Fibroblast of skin of left quadriceps (primary cell): ENCODE measurements at places on chromosomes 7 and 10.

DNA sequence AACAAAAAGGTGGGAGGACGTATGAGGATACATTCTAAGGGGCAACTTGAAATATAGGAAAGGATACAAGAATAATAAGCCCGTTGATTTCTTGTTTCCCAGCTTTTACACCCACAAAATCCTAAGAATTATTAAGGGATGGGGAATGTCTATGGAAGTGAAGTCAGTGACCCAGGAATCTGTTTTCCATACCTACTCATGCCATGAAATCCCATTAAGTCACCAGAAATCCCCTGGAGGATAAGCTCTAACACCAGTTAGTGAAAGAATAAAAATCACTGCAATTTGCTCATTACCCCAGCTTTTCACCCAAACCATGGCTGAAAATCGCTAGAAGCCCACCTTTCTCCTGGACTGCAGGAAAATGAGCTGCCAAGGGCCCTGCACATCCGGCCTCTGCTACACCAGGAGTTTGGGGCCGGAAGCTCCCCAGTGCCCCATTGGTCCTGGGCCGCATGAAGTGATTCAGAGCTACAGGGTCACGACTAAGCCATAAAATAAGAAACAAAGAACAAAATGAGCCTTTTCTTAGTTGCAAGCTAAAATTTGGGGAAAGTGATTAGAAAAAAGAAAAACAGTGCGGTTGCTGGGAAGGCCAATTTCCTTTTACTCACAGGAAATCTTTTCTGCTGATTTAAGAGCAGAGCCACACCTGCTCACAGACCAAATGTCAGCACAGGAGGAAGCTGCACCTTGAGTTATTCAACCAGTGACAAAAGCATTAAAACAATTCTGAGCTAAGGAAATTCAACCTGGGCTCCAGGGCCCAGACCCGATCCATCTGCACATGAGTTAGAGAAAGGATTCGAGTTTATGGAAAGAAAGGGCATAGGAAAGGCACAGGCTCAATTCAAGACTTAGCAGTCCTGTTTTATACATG lies 40.3 kb downstream of the HIPK2 start:
- DNase-seq, result no peak

DNA sequence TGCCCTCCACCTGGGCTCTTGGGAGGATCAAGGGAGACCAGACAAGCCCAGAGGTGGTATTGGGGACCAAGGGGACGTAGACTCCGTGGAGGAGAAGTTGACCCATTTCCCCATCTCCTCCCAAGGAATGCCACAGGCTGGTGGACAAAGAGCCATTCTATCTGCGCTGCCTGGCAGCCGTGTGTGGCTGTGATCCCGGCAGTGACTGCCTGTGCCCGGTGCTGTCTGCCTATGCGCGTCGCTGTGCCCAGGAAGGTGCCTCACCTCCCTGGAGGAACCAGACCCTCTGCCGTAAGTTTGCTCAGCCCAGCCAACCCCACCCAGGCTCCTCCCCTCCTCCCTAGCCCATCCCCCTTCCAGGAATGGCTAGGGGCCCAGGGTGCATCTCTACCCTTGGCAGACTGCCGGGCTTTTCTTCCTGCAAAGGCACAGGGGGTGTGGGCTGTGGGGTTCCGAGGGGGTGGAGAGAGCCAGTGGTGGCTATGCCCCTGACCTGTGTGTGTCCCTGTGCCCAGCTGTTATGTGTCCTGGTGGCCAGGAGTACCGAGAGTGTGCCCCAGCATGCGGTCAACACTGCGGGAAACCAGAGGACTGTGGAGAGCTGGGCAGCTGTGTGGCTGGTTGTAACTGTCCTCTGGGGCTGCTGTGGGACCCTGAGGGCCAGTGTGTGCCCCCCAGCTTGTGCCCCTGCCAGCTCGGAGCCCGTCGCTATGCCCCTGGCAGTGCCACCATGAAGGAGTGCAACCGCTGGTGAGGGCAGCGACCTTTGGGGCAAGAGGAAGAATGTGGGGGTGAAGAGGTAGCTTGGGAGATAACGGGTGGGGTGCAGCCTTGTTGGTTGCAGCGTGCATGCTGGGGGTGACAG lies 10.2 kb upstream of the ZNF467 start:
- DNase-seq, result no peak

- no peak for DNase-seq
Observed at GRCh38 chr7:12586271-12586670, 15.8 kb downstream of the SCIN start.

DNA sequence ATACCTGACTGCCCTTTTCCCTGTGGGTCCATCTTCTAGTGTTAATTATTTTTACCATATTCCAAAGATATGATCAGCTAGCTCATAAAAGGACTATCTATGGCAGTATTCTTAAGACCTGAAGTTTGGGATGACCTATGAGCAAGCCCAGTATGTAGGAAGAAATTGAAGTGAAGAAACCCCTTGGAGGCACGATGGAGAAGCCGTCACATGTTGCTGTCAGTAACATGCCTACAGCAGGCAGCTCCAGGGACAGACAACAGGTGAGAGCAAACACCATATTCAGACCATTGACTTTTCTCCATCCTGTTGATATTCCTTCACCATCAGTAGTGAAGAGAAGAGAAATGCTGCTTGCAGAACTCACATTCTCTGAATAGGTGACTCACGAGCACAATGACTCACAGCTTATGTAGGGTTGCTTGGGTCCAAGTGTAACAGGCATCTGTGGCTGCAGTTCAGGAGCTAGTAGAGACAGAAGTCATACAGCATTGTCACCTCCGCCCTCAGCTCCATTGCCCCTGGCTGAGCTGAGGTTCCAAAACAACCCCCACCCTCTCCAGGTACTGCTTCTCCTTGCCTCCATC lies 8.4 kb upstream of the LYZL2 start:
- DNase-seq, result peak; percentile 66

DNA sequence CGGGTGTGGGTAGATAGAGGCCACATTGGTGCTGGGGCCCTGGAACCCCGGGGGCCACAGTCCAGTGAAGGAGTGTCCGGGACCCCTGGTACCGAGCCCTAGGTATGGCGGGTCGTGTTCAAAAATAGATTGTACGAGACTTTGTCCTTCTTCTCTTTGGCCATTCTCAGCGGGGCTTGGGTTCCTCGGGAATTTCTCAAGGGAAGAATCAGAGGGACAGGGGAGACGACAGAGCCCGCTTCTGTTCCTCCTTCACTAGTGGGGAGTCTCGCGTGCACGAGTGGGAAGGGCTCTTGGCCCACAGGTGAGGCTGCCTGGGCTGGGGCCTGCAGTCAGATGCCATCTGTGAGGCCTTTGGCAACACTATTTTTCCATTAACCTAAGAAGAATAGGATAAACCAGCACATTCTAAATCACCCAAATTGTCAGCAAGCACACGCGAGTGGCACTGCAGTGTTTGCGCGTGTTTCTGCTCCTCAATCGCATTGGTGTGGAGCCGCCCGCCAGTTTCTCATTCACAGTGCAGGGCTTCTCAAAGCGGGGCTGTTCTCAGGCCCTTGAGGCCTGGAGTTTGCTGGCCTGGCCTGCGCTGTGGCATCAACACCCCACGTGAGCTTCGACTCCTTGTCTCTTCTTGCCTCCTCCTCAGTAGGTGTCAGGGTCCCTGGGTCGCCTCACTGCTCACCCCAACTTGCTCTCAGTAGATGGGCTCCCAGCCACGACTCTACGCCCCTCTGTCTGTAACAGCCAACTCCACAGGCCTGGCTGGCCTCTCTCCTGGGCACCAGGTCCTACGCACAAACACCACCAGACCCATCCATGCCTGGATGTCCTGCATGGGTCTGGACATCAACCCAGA lies 187.6 kb upstream of the SHH start:
- DNase-seq, result no peak

DNA sequence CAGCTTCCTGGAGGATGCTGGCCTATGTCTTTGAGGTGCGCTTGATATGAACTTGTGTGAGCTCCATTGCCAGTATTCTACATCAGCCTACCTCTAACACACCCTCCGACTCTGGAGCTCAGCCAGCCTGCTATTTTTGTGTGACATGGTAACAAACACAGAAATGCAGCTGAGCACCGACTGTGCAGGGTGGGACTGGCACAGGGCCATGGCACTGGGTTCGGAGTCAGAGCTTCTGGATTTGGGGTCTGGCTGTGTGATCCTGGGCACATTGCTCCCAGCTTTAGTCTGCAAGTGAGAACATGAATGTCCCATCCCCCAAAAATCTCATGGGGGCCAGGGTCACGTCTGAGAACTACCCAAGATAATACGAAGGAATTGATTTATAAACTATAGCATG lies 257.2 kb upstream of the CTBP2 start:
- DNase-seq, result no peak

DNA sequence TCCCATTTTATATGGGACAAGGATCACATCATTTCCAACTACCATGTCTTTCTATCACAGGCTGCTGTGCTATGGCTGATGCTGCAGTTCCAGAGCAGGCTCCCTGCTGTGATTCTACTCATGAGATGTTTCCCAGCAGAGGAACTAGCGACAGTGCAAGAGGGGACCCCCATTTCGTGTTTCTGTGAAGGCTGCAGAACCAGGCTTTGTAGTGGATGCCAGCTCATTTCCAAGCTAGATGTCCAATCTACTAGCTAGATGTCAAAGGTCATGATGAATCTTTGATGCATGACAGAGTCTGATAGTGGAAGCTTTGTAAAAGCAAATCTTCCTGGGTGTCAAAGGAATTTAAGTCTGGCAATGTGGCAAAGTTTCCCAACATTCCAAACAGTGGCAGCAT lies 21.2 kb upstream of the MYO3A start:
- no peak for DNase-seq

DNA sequence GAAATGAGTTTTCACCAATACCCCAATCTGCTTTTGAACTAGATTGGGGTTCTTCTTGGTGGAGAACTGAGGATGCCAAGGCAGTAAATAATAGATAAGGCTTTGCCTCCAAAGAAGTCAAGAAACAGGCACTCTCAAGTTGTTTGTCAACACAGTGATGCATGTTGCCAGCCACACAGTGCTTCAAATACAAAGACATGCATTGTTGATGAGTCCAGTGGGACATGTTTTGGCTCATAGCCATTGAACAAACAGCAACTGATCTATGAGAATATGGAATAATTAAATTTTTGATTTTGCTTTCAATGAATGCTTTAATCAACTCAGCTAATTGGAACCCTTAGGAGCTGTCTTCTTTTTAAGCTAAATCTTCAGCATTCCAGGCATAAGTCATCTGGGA lies 346.4 kb downstream of the THSD7A start:
- DNase-seq, result no peak

GRCh38 chr10:128624656-128625530 lies 498.7 kb upstream of the MKI67 start:
- no peak for DNase-seq

DNA sequence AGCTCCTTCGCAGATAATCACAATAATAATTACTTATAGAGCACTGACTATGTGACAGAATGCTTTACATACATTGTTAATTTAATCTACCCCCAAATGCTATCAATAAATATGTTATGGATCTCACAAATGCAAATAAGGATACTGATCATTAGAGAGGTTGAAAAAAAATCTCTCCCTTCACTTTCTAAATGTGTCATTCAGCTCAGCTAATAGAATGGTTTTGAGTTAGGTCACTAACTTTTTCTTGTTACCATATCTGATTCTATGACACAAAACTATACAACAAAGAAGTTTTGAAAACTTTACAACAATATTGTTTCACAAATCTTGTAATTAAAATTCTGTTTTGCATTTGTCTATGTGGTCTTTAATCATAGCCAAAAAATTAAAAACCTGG lies 17.4 kb downstream of the NEUROD6 start:
- no peak for DNase-seq

DNA sequence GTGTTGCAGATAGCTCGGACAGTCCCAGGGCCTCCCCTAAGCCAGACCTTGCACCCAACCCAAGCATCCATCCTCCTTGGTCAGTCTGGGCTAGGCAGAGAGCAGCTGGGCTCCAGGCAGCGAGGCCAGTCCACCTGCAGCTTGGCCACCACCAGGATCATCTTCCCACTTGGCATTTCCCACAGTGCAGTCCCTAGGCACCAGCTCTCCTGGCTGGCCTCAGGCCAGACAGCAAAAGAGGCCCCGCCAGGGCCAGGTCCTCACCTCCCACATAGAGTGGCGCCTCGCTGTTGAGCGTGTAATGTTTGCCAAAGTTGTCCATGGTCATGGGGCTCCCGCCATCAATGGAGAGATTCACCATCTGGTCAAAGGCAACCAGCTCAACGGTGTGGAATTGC lies 171.7 kb downstream of the LCOR start:
- no peak for DNase-seq

GRCh38 chr10:4770801-4771553 lies 55.0 kb upstream of the AKR1E2 start:
- peak; percentile 87 for DNase-seq

DNA sequence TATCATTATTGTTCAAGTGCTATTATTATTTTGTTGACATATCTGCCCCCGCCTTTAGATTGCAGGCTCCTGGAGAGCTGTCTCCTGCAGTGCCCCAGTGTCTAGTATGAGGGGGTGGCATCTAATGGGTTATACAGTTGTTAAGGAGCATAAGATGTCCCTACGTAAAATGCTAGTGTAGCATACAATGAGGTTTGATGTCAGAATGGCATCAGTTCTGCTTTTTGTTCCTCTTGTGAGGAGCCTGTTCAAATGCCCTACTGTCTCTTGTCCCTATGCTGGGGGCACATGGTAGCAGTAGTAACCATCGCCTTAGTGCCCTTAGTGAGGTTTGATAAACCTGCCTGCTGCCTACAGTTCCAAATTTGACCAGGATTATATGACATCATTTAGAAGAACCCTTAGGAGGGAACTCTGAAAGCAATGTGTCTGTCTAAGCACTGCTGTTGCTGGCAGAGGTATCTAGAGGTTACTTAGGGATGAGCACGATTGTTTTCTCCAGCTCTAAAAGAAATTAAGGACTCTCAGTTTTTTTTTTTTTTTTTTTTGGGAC lies 9.7 kb downstream of the CREM start:
- no peak for DNase-seq

- peak; percentile 59 for DNase-seq
Observed at GRCh38 chr7:115145512-115145911, 223.6 kb downstream of the MDFIC start.

DNA sequence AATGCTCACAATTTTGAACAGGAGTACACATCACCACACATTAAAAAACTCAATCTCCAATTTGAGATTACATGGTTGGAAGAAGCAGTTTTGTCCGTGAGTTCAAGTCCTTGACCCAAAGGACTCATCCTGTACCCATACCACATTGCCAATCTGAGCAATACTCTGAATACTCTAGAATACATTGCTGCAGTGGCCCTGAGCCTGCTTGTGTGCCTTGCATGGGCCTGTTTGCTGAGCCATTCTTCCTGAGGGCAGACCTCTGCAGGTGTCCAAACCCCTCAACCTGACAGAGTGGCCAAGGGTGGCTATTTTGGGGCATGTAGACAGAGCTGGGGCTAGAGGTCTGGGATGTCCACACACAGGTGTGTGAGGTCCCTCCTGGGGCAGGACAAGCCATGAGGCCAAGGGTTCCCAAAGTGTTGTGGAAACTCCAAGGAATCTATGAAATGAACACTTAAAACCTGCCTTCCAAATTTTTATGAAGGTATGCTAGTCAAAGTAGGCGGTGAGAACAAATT lies 15.5 kb downstream of the AGMO start:
- no peak for DNase-seq

GRCh38 chr10:70659306-70659705 lies 13.0 kb upstream of the ADAMTS14 start:
- no peak for DNase-seq

DNA sequence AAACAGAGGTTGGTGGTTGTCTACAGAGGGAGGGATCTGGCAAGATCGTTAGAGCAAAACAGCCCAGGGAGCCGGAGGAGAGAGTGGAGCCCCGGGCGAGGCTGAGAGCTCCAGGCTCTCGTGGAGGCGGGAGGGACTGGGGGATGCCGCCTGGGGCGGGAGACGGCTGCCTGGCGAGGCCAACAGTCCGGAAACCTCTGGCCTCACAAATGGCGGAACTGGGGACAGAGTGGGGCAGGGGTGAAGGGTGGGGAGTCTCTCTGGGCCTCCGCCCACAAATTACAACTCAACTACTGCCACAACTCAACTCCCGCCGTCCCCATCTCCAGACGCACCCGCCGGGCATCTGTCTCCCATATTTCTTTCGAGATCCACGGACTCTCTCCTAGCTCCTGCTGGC lies 47.7 kb downstream of the CLEC2L start:
- DNase-seq, result no peak
